ENCODE measurements at places on chromosomes 2 and 18.

DNA sequence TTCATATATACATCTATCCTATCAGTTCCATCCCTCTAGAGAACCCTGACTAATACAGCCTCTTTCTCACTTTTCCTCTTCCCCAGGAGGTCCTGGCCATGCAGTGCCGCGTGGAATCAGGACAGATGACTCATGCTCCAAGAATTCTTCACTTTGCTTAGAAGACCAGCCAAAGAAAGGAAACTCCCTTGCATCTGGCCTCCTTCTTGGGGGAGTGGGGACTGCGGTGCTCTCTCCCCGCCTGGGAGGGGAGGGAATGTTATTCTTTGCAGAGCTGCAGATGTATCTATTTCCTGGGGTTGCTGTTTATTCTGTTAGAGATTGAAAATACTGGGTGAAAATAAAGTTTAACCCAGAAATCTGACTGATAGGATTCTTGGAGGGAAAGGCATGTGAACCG, 111.5 kb upstream of the SH3BP4 start:
- DNase-seq, result peak; percentile 82

DNA sequence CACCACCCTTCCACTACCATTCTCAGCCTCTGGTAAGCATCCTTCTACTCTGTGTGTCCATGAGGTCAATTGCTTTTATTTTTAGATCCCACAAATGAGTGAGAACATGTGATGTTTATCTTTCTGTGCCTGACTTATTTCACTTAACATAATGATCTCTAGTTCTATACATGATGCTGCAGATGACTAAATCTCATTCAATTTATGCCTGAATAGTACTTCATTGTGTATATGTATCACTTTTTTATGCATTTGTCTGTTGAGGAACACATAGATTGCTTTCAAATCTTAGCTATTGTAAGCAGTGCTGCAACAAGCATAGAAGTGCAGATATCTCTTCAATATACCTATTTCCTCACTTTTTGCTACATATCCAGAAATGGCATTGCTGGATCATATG, 733.3 kb downstream of the SUCLG1 start:
- no peak for DNase-seq

DNA sequence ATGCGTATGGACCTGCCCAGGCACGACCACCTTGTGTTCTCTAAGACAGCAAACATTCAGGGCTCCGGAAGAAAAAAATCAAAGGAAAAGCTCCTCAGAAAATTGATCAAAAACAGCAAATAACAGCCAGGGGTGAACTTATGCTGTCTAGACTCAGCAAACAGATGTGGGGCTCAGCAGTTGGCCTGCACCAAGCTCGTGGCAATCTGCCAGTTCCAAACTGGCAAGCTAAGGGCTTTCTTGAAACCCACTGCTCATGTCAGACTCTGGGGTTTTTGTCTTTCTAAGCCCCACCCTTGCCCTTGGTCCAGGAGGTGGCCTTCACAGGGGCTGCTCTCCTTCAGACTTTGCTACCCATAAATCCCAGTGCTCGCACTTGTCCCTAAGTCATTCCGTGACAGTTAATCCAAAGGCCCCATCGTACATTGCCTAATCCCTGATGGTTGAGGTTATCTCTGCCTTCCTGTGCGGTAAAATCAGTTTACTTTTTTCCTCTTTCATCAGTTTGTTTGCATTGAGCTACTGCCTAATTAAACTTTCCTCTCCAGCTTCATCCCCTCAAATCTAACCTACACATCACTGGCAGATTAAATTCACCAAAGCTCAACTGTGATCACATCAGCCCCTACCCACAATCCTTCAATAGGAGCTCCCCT, 408.0 kb downstream of the LRATD1 start:
- no peak for DNase-seq

DNA sequence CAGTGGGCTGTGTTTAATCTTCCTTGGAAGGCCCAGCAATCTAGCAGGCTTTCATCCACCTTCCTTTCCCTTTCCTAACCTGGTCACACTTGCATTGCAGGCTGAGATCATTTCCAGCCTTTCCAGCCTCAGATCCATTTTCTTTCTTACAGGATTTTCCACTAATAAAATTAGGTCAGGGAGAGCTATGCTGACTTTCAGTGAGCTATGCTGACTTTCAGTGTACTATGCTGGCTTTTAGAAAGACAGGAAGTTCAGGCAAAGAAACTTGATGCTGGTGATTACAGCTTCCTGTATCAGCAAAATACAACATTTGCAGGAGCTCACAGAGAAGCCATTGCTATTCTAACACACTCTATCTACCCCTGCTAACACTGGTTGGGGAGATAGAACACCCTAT, 735.0 kb downstream of the CCDC85A start:
- no peak for DNase-seq

- no peak for DNase-seq
Observed at GRCh38 chr18:75406491-75407445, 20.7 kb downstream of the SMIM21 start.

- DNase-seq, result no peak
Observed at GRCh38 chr2:237258116-237258515, 155.8 kb downstream of the COL6A3 start.
